ENCODE measurements at places on chromosomes 11 and 22. TPM values are rescaled to one million over a fixed set of nuclear protein-coding genes. Genes with fewer than 3 reads are reported as not detected.

The MAPK12 gene
- total RNA-seq: 74.8 TPM

The ANO1 gene
- total RNA-seq: 3.0 TPM

The DGAT2 gene
- total RNA-seq: 3.0 TPM

The GGT5 gene
- total RNA-seq: 12.8 TPM

The POLR2F gene
- 93.6 TPM for total RNA-seq

Data from glomerular endothelial cell (primary cell).